CD4-positive, alpha-beta memory T cell (primary cell): ENCODE measurements at places on chromosomes 6 and 20. TPM values are rescaled to one million over a fixed set of nuclear protein-coding genes. Genes with fewer than 3 reads are reported as not detected.
A peak's percentile ranks its signal among the peaks of the same experiment; 100 is the strongest.

The RCAN2 gene
- not detected for total RNA-seq

The JPH2 gene
- total RNA-seq: not detected

The PRSS16 gene
- total RNA-seq: 2.5 TPM

The PGC gene
- not detected for total RNA-seq

The EBF4 gene
- total RNA-seq: 3.1 TPM

GRCh38 chr6:89527634-89528033 lies 94.7 kb downstream of the ANKRD6 start:
- H3K36me3 ChIP-seq: no peaks in the 10 kb centered on the region
- H3K4me1 ChIP-seq: no peaks in the 10 kb centered on the region
- peak; percentile 33 for DNase-seq
- H3K4me3 ChIP-seq: no peak overlapping the region

GRCh38 chr20:63009988-63010769 lies 3.4 kb upstream of the BHLHE23 start:
- DNase-seq: peak; percentile 74
- no peaks in the 10 kb centered on the region for H3K36me3 ChIP-seq
- peak overlapping the region; percentile 65 for H3K4me3 ChIP-seq
- peaks cover 22% of the 10 kb centered on the region for H3K27me3 ChIP-seq
- no peak overlapping the region for H3K27ac ChIP-seq

GRCh38 chr20:22004946-22005345 lies 299.5 kb downstream of the PAX1 start:
- no peaks in the 10 kb centered on the region for H3K27me3 ChIP-seq
- no peak overlapping the region for H3K4me3 ChIP-seq
- no peak for DNase-seq
- H3K36me3 ChIP-seq: no peaks in the 10 kb centered on the region
- no peaks in the 10 kb centered on the region for H3K4me1 ChIP-seq

DNA sequence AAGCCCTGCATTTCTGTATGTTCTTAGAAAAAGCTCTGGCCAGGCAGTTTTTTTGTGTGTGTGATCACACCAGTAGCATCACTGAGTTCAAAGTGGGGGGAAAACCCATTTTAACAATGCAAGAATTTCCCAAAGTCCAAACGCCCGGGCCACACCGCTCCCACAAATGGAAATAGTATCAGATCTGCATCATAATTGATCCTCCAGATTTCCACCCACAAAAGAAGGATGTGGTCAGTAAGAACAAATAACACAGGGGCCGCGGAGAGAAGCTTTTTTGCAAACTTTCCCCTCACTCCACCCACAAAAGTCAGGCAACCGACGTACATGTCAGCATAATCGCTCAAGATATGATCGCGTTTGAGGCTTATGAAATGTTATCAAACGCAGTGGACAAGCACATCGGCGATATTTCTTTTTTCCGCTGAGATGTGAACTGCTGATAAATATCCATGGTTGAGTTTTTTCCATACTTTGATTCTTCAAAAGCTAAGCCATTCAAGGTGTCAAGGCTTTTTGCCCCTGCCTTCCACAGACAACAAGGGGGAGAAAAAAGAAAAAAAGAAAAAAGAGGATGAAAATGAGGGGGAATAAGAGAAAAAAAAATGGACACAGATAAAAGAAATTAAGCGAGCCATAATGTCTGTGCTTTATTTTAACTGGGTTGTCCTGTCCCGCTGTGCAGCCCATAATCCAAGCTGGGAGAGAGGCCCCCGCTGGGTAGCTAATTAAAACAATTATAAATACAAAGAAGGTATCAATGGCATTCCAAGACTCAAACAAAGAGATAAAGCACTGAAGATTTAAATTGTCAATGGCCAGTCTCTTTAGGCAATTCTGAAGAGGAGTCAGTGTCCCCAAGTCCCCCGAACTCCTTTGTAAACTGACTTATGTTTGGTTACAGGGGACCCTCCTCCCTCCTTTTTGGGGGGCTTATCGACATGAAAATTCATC lies 143.5 kb downstream of the ZFP64 start:
- peaks cover 14% of the 10 kb centered on the region for H3K4me1 ChIP-seq
- no peak overlapping the region for H3K4me3 ChIP-seq
- no peaks in the 10 kb centered on the region for H3K27me3 ChIP-seq
- H3K36me3 ChIP-seq: no peaks in the 10 kb centered on the region
- no peak overlapping the region for H3K27ac ChIP-seq

- no peaks in the 10 kb centered on the region for H3K27me3 ChIP-seq
- no peaks in the 10 kb centered on the region for H3K36me3 ChIP-seq
- no peak for DNase-seq
Measured at GRCh38 chr20:36845288-36845971, 30.5 kb upstream of the TLDC2 start.

GRCh38 chr6:8940356-8940755 lies 505.0 kb upstream of the SLC35B3 start:
- H3K36me3 ChIP-seq: no peaks in the 10 kb centered on the region
- H3K4me1 ChIP-seq: no peaks in the 10 kb centered on the region
- no peak for DNase-seq
- no peak overlapping the region for H3K27ac ChIP-seq
- H3K27me3 ChIP-seq: no peaks in the 10 kb centered on the region

- H3K36me3 ChIP-seq: no peaks in the 10 kb centered on the region
- no peak overlapping the region for H3K27ac ChIP-seq
- no peaks in the 10 kb centered on the region for H3K27me3 ChIP-seq
- no peak overlapping the region for H3K4me3 ChIP-seq
Measured at GRCh38 chr6:15945593-15946159, 183.2 kb upstream of the MYLIP start.

- no peaks in the 10 kb centered on the region for H3K27me3 ChIP-seq
- no peaks in the 10 kb centered on the region for H3K4me1 ChIP-seq
- no peak overlapping the region for H3K4me3 ChIP-seq
- no peaks in the 10 kb centered on the region for H3K36me3 ChIP-seq
Measured at GRCh38 chr6:159252955-159253508, 83.8 kb downstream of the FNDC1 start.

GRCh38 chr6:16730738-16731477 lies 30.4 kb downstream of the ATXN1 start:
- H3K27me3 ChIP-seq: no peaks in the 10 kb centered on the region
- peaks cover 42% of the 10 kb centered on the region for H3K4me1 ChIP-seq
- no peaks in the 10 kb centered on the region for H3K36me3 ChIP-seq
- peak overlapping the region; percentile 34 for H3K4me3 ChIP-seq
- DNase-seq: peak; percentile 60
- H3K27ac ChIP-seq: peak overlapping the region; percentile 50

DNA sequence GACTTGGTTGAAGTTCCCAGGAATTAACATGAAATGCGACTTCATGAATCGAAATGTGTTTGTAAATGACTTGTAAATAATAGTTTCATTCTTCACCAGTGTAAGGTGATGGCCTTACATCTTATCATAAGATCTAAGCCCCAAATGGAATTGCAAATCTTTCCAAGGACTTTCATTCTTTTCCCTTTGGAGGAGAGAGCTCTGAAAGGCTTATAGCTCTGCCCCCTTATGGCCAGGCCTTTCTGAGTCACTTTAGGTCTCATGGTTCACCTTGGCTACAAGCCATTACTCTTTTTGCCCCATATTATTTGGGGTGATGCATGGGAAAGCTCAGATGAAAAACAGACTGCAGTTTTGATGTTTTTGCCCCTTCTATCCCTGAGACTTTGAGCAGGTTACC lies 209.1 kb upstream of the BMP2 start:
- DNase-seq: no peak
- H3K4me3 ChIP-seq: no peak overlapping the region
- H3K27ac ChIP-seq: no peak overlapping the region
- H3K4me1 ChIP-seq: no peaks in the 10 kb centered on the region

DNA sequence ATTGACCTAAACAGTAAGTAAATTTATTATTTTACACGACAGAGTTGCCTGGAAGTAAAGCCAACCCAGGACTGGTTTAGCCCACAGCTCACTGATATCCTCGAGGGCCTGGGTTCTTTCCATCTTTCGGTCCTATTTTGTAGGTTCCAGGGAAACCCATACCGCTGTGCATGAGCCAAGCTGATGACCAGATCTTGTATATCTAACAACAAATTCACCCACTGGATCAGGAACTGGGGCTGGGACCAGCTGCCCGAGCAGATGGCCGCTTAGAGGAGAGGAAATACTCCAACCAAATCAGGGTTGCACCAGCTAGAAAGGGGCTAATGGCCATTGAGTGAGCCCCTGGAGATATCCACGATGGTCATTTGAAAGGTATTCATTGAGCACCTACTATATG lies 139.2 kb downstream of the BACH2 start:
- peaks cover 43% of the 10 kb centered on the region for H3K4me1 ChIP-seq
- no peak for DNase-seq
- no peaks in the 10 kb centered on the region for H3K36me3 ChIP-seq
- H3K4me3 ChIP-seq: no peak overlapping the region
- H3K27ac ChIP-seq: no peak overlapping the region

DNA sequence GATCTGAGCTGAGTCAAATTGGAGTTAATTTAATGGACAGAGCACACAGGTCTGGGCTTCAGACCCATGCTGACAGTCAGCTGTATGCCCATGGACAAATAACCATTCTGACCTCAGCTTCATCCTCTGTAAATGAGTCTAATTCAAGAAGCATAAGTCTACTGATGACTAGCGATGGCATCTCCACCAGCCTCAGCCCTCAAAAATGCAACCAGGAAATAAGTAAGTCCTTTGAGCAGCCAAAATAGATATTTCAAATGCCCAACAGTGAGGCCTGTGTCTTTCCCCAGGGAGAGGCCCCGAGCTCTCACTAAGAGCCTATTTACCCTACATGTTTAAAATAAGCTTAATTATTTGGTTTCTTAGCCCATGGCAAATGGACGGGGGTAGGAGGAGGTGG lies 114.2 kb upstream of the MTHFD1L start:
- H3K36me3 ChIP-seq: no peaks in the 10 kb centered on the region
- H3K4me3 ChIP-seq: no peak overlapping the region
- DNase-seq: no peak

DNA sequence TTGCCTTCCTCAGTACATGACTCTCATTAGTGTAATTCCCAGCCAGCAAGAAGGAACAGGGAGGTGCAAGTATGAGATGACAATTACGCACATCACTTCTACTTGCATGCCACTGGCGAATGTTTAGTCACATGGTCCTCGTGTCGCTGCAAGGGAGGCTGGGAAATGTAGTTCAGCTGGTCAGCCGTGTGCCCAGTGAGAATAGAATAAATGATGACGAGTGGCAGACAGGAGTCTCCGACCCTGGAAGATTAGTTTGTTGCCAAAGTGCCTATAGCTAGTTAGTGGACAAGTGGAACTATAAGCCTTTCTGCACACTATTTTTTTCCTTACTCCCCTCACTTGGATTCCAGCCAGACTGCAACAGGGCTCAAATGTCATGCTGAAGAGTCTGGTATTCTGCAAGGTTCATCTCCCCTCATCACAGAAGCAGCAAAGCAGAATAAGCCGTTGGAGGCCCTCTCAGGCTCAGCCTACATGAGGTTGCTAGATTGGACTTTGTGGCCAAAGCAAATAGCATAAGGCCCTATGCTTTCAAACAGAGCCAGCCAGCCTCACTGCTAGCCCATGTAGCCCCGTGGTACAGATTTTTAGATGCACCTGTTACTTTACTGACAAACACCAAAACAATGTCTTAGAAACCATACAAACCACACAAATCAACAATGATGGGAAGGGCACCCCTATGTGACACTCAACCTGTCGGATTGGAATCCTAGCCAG lies 9.7 kb downstream of the LINC00237 start:
- H3K4me3 ChIP-seq: no peak overlapping the region
- H3K27me3 ChIP-seq: peaks cover 53% of the 10 kb centered on the region
- DNase-seq: no peak
- peaks cover 19% of the 10 kb centered on the region for H3K4me1 ChIP-seq
